Right ventricle myocardium inferior (tissue), 1 donor: ENCODE measurements at places on chromosomes 7 and 10. TPM values are rescaled to one million over a fixed set of nuclear protein-coding genes. Genes with fewer than 3 reads are reported as not detected.

GRCh38 chr7:55488216-55488615 is 84.1 kb downstream of the VOPP1 start:
- no peak for DNase-seq

GRCh38 chr7:119681336-119681735 is 591.6 kb upstream of the KCND2 start:
- DNase-seq: no peak

DNA sequence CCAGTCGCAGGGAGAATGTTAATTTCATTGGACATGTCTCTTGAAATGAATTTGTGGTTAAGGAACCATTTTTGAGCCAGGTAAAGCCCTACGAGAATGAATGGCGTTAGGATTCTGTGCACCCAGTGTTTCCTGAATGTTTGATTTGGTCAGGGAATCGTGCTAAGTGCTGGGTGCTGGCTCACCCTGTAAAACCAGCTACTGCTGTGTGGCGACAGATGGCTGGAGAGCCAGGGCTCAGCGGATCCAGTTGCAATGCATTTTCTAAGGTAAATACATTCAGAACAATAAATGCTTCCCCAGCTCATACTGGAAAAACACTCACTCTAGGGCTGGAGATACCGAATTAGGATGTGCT is 355.5 kb downstream of the GLRX3 start:
- no peak for DNase-seq

DNA sequence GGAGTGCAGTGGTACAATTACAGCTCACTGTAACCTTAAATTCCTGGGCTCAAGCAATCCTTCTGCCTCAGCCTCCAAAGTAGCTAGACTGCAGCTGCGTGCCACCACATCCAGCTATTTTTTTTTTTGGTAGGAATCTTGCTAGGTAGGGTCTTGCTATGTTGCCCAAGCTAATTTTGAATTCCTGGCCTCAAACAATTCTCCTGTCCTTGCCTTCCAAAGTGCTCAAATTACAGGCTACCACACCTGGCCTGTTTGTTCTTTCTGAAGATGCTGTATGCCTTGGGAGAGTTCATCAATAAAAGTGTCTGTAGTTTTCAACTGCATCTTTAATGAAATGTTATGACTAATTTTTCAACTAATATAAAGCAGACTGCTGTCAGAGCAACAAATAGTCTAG is 452 bp downstream of the SAMD9 start:
- DNase-seq: no peak

The SORBS1 gene
- 666 TPM for total RNA-seq
